HepG2 (cell line): ENCODE measurements at places on chromosomes 2 and 18. TPM values are rescaled to one million over a fixed set of nuclear protein-coding genes. Genes with fewer than 3 reads are reported as not detected.

DNA sequence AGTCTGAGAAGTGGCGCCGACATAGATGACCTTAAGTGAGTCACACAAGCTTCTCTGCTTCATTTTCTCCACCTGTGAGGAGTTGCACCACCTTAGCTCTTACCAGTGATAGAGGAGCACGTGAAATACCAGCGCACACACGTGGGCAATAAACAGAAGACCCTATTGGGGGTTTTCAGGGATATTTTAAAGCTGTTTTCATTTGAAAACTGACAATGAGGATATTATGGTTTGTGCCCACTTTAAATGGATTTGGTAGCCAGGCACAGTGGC lies 47.3 kb upstream of the FZD7 start:
- no peak for DNase-seq

GRCh38 chr2:198232281-198232680 lies 427.9 kb downstream of the PLCL1 start:
- DNase-seq: no peak

DNA sequence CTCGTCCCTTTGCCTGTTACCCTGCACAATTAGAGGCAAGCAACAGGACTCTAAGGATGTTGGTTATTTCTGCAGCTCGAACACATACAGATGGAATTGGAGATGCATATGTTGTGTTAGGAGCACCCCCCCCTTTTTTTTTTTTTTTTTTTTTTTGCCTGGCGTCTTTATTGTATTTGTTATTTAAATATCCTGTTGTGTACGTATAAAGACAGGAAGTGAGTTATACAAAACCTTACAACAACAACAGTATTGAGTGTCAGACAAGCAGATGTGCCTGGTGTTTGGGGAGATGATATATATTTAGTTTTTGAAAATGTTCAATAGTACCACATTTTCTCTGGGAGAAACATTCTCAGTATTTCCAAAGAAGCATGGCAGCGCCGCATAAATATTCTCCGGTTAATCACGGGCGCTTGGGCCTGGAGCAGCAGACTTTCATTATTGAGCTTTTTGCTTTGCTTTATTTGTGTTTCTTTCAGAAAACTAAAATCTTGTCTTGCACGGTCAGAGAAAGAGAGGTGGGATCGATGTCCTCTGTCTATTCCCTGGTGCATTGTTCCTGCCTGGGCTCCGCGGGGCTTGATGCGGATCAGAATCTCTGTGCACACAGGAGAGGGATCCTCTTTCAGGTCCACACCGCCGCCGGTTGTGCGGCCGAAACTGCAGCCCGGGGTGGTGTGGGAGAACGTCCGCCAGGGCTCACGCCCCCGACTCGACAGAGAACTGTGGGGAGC lies 23.2 kb upstream of the ZNF516 start:
- DNase-seq: no peak

Gene LCLAT1
- polyA plus RNA-seq: 13.5 and 18.0 TPM in 2 replicates
